ENCODE measurements at places on chromosomes 4 and X.

DNA sequence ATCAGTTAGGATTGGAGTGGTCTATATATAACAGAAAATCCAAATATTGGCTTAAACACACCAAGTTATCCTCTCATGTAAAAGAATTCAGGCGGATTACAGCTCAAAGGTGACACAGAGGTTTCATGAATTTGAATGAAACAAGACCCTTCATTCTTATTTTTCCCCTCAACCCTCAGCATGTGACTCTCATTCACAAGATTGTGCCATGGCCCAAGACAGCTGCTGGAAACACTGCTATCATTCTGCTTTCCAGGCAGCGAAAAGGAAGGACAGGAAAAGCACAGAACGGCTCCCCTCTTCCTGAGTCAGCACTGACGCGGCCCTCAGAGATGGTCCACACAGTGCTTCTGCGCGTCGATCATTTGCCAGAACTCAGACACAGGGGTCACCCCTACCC, 891.0 kb upstream of the FRG1 start:
- DNase-seq = no peak

DNA sequence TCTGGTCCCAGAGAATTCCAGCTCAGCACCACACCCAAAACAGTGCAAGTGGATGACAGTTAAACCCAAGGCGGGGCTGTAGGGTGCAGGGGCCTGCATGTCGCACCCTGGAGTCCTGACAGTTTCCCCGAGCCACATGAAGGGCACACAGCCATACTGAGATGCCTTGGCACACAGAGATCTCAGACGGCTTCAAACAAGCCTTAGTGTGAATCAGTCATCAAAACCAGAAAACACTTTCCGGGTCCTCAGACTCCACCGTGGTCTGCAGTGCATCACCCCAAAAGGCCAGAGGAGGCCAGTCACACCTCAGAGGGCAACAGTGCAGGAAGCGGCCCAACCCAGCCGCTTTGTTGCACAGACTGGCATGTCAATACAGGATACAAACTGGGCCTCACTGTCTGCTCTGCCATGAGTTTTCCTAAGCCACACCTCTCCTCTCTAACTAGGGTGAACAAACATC, 64.6 kb upstream of the ENPP6 start:
- DNase-seq = peak; percentile 8

DNA sequence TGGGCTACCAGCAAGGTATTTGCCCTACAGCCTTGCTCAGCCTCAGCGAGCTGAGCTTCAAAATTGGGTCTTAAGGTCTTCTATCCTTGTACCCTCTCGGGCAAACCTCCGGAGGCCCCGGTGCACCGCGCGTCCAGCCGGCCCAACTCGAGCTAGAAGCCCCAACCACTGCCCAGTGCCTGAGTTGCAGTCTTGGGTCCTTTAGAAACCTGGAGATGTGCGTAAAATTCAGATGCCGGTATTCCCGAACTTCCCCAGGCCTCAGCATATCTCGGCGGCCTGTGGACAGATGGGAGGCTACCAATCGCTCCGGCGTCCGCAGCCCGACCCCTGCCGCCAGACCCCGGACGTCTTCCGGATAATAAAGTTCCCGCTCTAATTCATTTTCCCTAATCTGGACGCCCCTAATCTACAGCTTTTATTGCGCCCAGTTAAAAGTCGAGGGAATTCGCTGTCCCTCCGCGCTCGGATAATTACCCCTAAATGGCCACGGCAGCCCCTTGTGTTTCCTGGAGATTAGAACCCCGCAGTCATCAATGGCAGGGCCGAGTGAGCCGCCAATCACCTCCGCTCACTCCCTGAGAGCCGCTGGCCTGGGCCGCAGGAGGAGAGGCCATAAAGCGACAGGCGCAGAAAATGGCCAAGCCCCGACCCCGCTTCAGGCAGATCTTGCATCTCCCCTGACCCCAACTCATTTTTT, 1.5 kb upstream of the MSX1 start:
- no peak for DNase-seq

- no peak for DNase-seq
Measured at GRCh38 chr4:85717351-85717750, 242.4 kb downstream of the ARHGAP24 start.

- DNase-seq = no peak
Measured at GRCh38 chrX:13774696-13775095, 40.1 kb downstream of the OFD1 start.

DNA sequence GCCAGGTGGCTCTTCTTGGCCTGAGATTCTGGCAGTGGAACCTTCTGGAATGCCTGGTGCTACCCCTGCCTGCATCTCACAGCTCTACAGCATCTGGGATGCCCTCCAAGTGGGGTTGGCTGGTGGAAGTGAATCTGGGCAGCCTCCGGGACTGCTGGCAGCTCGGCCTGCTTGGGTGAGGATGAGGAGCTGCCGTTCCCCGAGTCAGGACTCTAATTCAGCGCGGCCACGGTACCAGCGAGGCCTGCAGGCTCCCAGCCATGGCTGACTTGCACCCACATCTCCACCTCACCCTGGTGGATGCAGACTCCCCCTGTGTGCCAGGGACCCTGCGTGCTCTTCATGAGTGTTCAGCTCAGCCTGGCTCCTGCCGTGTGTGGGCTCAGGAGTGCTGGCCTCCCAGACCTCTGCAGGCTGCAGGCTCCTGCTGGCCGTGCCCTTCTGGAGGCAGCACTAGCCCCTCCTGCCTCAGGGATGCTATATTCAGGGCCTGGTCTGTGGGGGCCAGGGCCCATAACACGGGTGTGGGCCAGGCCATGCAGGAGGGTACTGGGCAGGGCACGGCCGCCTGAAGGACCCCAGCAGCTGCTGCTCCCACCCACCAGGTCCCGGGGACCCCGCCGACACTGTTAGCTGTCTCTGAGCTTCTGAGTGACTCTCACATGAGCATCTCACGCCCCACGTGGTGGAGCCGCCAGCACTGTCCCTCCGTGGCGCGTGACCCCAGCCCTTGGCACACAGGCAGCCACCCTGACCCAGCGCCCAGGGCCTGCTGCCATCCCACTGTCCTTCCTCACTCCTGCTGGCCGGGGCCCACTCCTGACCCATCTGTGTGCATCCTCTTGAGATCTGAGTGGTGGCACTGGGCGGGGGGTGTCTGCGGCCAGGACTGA, 10.6 kb downstream of the UVSSA start:
- no peak for DNase-seq

DNA sequence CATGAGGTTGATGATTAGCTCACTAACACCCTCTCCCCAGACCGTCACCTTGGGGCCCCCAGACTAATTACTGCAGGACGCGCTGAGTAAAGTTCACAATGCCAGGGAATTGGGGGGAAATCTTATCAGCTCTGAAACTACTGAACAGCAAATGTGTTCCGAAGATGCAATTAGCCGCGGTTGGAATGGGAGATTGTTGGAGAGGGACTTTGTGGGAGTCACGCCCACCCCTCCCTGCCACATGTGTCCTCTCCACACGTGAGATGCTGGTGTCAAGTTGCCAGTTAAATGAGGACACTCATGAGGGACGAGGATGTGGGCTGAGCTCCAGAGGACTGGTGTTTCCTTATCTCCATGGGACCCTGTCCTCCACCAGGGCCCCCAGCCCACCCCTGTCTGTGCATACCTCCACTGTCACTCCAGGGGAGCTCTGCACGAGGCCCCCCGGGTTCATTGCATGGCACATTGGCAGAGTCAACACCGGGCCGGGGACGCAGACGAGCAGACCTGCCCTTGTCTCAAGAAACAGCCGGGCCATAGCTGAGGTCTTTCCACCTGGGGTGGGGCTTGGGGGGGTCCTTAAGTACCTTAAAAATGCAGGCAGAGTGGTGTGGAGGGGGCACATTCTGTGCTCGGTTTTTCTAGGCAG, 175.4 kb upstream of the PSAPL1 start:
- no peak for DNase-seq

DNA sequence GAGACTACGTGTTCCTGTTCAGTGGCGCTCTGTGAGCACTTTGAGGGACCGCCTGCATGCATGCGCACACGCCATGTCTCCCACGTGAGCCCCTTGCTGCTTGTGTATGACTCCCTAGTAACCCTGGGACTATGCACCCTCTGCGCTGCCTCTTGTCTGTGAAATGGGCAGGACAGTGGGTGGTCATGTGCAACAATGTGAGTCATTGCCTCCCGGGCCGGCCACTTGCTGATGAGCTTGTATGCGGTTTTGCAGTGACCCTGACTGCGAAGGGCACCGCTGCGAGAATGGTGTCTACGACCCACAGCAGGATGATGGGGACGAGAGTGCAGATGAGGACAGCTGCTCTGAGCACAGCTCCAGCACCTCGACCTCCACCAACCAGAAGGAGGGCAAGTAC, 61.4 kb downstream of the TNIP2 start:
- DNase-seq = no peak

- no peak for DNase-seq
Measured at GRCh38 chr4:150739591-150739990, 157.6 kb downstream of the MAB21L2 start.

- DNase-seq = no peak
Measured at GRCh38 chr4:159382856-159383561, 280.1 kb downstream of the RAPGEF2 start.

- no peak for DNase-seq
Measured at GRCh38 chrX:30283456-30284200, 25.6 kb downstream of the NR0B1 start.

DNA sequence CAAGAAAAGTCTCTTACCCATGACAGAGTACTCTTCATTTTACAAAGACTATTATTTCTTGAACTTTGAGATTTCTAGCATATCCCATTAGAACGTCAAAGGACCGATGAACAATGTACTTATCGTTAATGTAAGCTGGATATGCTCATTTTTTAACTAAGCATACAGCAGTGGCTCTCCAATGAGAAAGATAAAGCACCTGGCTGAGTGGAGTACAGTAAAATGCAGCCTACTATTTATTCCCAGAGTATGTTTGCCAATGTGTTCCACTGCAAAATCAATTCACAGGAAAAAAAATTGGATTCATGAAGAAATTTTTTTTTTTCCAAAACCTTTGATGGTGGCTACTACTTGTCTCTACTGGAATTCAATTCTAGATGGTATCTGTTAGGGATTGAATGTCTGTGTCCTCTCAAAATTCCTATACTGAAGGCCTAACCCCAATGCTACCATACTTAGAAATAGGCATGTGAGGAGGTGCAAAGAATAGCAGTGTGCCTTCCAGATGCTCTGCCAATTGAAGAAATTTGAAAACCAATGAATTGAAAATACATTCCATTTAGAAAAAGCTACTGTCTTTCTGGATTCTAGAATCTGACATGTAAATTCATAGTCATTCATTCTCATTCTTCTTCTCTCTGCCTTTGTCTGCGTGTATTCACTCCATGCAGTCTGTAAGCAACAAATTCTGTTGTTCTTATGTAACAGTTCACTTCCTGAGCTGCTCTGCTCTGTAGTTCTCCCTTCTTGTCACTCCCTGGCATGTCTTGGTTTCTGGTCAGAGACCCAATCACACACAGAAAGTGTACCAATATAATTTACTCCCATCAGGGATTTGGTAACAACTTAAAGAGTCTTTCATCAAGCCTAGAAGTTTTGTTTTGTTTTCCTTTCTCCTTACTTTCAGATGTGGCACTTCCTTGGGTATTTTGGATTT, 61.4 kb downstream of the PAPSS1 start:
- no peak for DNase-seq

DNA sequence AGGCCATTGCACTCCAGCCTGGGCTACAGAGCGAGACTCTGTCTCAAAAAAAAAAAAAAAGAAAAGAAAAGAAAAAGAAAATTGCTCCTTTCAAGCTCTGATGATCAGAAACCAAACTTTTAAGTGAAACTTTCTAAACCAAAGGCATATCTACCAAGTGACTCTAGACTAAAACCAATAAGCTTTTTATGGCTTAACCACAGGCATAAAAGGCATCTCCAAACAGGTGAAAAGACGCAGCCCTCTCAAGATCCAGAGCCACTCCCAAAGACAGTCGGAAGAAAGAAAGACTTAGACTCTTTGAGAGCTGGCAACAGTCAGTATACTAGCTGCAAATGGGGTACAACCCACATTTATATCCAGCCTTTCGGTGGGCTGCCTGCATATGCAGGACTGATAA, 117.1 kb upstream of the AP1S2 start:
- no peak for DNase-seq

DNA sequence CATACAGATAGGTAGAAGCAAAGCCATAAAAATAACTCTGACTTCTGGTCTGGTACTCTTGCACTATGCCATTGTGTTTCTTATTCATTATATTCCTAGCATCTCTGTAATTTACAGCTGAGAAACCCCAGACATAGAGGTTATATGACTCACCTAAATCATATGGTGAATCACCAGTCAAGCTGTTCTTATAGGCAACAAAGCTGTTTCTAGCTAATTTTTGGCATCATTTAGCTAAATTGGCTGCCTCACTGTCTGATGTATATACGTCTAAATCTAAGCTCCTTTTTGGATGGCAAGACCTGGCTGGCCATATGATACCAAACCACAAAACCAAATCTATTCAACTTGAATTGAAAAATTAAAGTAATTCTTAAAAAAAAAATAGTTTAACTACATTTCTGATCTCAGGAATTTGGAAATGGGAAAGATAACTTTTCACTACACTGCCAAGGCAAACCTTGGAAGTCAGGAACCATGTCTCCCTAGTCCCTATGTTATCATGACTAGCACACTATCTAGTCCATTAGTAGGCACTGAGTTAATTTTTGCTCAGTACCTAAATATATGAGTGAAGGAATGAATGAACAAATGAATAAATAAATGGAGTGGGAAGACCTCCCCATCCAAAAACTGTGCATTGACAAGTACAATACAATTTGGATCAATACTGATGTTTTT, 41.3 kb upstream of the STAG2 start:
- DNase-seq = no peak

- DNase-seq = no peak
Measured at GRCh38 chrX:2697306-2697705, 6.2 kb downstream of the CD99 start.

- no peak for DNase-seq
Measured at GRCh38 chr4:147717878-147718277, 14.0 kb upstream of the ARHGAP10 start.

GRCh38 chrX:136674270-136674985, 26.5 kb downstream of the CD40LG start:
- DNase-seq = no peak

- no peak for DNase-seq
Measured at GRCh38 chr4:51906167-51906958, 63.4 kb downstream of the DCUN1D4 start.

GRCh38 chr4:150009533-150009932, 68.7 kb upstream of the DCLK2 start:
- no peak for DNase-seq

DNA sequence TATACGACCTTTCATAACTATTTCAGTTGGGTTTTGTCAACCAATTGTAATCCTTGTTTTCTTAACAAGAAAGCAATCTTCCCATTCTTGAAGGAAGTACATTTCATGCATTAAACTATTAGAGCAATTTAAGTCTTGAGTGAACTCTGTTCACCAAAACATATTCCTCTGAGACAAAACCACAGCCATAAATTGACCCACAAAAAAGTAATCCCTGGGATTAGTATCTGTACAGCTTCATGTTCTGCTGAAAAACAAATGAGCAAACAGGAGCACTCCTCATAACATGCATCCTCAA, 207.0 kb upstream of the PDE5A start:
- DNase-seq = no peak
